ENCODE measurements at places on chromosomes 6 and 20. TPM values are rescaled to one million over a fixed set of nuclear protein-coding genes. Genes with fewer than 3 reads are reported as not detected.

GRCh38 chr6:92989656-92990055 is 429.7 kb downstream of the EPHA7 start:
- peak; percentile 37 for DNase-seq

- no peak for DNase-seq
Observed at GRCh38 chr6:111239461-111239860, 152.2 kb downstream of the SLC16A10 start.

- DNase-seq: no peak
Observed at GRCh38 chr6:112176175-112176574, 78.2 kb downstream of the LAMA4 start.

- no peak for DNase-seq
Observed at GRCh38 chr6:10595731-10596664, 74.8 kb downstream of the GCNT2 start.

DNA sequence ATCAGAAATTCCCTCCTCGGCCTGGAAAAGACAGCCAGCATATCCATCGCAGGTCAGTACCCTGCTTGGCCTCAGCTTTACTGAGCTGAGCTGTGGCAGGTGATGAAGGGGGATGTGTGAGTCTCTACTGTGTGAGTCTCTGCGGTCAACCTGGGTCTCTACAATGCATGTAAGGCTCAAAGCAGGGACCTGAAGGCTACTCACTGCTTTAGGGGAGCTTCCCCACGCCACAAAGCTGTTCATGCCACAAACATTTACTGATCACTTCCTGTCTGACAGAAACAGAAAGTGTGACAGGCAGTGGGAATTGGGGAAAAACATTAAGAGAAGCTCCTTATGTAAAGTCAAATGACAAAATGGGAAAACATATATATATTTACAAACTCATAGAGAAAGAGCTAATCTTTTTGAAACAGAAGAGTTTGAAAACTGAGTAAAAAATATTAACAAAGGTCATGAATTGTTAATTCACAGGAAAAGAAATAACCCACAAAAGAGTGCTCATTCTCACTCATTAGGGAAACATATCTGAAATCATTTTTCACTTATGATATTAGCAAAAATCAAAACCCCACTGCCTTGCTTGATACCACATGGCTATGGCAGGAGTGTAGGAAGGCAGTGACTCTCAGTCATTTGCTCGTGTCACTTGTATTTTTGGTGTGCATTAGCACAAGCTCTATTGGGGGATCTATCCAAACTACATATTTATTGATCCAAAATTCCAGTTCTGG is 5.8 kb downstream of the BTN3A3 start:
- DNase-seq: no peak

GRCh38 chr6:13425943-13426931 is 61.2 kb downstream of the GFOD1 start:
- DNase-seq: peak; percentile 88

- no peak for DNase-seq
Observed at GRCh38 chr6:21337263-21337662, 256.3 kb upstream of the SOX4 start.

- DNase-seq: no peak
Observed at GRCh38 chr6:161094955-161095354, 103.4 kb downstream of the MAP3K4 start.

- DNase-seq: no peak
Observed at GRCh38 chr6:129507846-129508245, 202.1 kb downstream of the ARHGAP18 start.

DEFB124 gene
- not detected for polyA plus RNA-seq

OR2H1 gene
- polyA plus RNA-seq: not detected

ACOT8 gene
- 22.6 TPM for polyA plus RNA-seq

PRDM13 gene
- not detected for polyA plus RNA-seq

ADGRG6 gene
- polyA plus RNA-seq: 67.2 TPM

SLC16A10 gene
- not detected for polyA plus RNA-seq
